ENCODE measurements at places on chromosomes 3 and 15.

GRCh38 chr3:124492824-124493223 lies 237.4 kb upstream of the UMPS start:
- DNase-seq: no peak

GRCh38 chr3:152899306-152899705 lies 64.4 kb downstream of the P2RY1 start:
- DNase-seq: no peak

DNA sequence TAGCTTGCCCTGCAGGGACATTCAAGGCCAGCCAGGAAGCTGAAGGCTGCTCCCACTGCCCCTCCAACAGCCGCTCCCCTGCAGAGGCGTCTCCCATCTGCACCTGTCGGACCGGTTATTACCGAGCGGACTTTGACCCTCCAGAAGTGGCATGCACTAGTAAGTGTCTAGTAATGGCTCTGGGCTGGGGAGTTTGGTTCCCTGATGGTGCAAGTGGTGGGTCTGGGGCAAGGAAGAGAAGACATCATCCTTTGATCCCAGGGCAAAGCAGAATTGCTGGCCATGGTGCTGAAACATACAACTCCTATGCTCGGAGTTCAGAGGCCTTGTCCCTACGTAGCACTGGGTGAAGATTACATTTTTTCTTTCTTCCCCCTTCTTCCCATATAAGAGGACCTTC lies 311.4 kb downstream of the EPHB1 start:
- no peak for DNase-seq

- no peak for DNase-seq
These were observed 53.4 kb upstream of the LRIG1 start for GRCh38 chr3:66554178-66554577.

DNA sequence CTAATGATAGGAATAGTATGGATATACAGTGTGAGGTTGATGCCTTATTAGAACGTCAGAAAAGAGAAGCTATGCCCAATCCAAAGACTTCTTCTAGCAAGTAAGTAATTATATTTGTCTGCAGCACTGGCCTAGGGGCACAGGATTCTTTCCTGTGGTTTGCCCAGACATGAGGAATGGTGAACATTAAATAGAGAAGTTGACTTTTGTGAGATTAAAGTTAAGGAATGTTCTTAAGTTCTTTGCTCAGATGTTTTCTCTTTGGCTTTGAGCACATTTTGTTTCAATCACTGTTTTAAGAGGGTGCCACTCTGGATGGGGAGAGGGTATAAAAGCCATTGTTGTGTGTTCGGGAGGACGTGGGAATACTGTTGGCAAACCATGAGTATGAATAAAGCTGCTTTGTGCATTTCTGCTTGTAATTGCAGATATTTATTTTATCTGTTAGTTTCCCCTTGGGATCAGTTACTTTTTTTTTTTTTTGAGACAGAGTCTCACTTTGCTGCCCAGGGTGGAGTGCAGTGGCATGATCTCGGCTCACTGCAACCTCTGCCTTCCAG lies 8.3 kb downstream of the KIF23 start:
- DNase-seq: no peak

DNA sequence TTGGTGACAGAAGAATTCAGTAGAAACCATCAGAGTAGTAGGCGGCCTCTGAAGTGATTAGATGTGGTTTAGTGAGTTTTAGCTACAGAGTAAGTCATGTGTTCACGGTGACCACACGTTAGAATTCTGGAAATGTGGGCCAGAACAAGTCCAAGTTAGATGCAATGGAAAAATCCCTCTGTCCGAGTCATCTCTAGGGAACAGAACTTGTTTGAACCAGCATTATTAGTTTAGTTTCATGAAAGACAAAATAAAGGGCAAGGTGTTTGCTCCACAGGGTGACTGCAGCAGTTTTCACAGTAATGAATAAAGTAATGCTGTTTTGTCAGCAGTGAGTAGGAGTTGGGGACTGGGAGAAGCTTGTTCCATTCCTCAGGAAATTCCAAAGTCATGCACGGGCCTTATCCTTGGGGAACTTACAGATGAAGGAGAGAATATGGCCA lies 100.2 kb downstream of the CGNL1 start:
- DNase-seq: no peak

DNA sequence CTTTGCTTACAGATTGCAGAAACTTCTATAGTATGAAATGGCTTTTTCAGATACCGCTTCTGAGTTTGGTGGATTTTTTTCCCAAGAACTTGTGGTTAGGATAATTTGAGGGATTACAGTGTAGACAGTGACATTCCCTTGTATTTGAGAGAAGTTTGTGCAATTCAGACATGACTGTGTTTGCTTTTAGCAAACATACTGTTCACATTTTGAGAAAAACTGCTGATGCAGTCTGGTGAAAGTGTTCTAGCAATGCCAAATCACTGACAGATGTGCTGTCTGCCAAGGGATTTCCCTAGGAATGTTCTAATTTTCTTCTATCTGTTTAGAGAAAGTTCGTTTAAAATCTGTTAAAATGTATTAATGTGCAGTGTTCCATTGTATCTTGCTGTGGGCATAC lies 652.6 kb downstream of the FHIT start:
- no peak for DNase-seq

DNA sequence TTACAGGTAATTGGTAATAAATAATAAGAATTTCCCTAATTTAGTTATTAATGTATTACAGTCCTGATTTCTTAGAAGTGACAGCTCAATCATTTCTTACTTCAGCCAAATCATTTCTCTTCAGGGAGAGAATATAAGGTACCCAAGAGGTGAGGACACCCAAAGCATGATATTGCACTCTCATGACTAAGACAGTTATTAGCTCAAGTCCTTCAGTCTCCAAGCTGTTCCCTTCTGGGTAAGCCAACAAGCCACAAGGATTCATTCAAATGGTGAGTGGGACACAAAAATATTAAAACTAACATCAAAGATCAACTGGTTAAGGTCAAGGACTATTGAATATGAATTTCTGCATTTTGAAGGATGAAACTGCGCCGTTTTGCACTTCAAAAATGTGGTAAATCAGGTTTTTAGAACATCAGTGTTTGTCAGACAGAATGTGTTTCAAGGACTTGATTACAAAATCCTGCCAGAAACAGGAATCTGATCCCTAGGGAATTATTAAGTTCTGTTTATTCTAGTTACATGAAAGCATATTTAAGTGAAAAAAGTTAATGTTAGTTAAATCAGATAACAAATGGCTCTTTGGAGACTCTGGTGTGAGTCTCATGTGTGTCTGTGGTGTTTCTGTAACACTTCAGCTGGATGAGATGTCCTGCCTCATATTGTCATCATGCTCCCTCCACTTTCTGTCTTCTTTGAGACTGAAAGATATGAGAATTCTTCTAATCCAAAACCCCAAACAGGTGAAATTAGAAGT lies 101.7 kb upstream of the COL8A1 start:
- no peak for DNase-seq

DNA sequence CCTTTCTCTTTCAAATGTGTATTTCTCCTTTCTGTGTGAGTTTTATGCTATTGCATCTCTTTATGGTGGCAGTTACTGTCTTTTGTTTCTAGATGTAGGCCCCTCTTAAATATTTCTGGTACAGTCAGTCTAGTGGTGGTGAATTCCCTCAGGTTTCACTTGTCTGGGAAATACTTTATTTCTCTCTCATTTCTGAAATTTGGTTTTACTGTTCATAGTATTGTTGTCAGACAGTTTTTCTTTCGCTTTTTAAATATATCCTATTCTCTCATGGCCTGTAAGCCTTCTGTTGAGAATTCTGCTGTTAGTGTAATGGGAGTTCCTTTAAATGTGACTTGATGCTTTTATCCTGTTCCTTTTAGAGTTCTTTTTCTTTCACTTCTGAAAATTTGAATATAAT lies 874.0 kb downstream of the PLOD2 start:
- no peak for DNase-seq

- no peak for DNase-seq
These were observed 314.0 kb upstream of the CDIN1 start for GRCh38 chr15:36265422-36265821.

DNA sequence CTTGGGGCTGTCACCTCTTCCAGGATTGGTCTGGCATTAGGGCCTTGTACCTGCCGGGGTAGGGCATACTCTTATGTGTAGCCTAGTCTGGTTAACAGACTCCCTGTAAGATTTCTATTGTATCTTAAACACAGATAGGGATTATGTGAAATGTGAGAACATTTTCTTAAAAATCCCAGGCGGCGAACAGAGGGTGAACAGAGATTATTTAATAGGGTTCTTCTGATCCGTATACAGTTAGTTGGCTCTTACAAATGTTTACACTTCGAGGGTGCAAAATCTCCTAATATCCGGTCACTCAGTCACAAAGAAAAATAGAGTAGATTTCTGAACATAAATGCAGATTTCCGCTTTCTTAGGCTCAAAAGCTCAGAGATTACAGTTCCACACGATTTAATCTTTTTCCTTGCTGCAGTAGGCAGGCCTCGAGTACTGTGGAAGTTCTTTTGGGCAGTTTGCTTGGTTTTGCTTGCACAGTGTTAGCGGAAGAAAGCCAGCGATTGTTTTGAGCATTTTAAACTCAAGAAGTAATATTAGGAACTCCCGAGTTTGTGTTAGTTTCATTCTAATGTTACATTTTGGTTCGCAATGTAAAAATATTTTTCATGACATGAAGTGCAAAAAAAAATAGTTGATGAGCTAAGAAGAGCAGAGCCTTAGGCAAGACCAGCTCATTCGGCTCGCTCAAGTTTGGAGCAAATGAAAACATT lies 993 bp downstream of the PLCL2 start:
- DNase-seq: no peak

DNA sequence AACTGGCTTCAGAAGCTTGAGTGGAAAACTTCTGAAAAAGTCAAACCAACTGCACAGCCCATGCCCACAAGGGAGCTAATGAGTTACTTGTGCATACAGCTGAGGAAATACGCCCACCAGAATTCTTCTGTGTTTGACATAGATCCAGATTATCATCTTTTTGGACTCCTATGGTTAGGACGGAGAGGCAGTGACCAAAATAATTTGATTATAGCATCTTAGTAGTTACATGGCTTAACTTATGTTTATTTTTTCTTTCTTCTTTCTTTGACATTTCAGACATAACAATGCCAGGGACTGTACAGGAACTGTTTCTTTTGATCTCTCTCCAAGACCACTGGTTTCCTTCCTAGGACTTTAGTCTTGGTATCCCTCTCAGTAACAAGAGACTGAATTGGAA lies 246.1 kb upstream of the RASGRP1 start:
- no peak for DNase-seq

DNA sequence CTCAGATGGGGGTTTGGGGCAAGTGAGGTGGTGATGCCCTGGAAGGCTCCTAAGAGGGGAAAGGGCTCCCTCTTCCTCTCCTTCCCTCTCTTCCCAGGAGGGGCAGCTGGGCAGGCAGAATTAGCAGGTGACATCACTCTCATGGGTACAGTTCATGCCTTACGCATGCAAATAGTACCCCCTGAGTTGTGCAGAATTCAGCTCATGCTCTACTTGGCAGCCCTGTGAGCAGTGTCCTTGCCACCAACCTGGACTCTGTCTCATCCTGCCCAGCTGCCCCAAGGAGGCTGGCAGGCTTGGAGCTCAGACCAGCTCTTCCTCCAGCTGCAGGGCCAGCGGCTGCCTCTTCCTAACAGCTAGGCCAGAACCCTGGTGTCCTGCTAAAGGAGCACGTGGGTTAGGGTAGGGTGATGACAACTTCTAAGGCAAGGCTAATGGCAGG lies 3.3 kb downstream of the CHAC1 start:
- DNase-seq: no peak

DNA sequence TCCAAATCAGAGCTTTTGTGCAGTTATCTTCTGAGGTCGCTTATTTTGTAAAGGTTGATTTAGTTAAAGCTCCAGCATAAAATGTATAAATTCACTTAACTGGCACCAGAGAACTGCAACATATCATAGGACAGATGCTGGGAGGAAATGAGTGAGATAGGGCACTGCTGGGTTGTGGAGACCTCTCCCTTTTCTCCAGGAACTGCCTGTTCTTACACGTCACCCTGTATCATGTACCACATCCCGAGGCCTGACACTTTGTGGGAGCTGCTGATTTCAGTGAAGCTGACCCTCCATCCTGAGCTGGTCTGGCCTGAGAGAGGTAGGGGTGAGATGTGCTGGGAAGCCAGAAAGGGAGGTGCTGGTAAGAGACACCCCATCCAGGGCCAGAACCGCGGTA lies 213.8 kb upstream of the FEZF2 start:
- DNase-seq: no peak

DNA sequence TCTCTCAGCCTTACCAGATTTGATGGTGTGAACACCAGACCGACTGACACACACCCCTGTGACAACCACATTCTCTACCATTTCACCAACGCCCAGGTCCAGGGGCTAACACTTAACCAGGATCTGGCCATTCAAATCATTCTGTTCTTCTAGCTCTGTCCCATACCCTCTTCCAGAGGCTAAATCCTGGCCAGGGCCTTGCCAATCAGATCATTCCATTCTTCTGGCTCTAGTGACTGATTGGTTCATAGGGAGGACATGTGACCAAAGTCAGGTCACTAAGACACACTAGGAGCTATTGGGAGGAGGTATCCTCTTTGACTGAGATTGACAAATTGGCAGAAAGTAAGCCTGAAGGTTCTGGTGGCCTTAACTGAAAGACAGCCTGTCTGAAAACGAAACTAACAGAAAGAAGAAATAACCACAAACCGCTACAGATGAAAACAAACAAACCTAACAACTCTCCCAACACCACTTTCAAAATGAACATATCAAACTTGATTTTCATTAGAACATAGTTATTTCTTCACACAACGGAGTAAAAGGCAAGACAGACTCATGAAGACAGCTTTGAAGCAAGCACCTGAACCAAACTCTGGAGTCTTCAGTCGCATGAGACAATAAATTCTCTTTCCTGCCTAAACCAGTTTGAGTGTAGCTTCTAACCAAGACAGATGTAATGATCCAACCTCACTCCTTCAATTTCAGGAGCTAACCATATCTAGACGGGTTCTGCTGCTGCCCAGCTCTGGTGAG lies 68.5 kb downstream of the TRANK1 start:
- DNase-seq: peak; percentile 11

DNA sequence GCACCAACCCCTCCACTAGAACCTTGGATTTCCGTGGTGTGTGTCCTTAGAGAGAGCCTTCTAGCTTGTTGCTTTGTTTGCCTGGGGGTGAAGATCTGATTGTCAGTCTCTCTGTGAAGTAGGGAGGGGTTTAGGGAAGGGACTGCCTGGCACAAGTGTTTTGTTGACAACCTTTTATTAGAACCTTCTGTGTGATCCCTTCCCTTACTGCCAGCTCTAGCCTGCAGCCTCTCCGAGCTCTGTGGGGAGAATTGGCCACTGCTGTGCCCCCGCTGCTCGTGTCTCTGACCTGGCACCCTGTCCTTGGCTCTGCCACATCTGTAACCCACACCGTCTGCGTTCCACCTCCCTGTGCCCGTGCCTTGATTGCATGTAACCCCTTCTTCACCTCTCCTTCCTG lies 30.9 kb upstream of the PCSK6 start:
- no peak for DNase-seq

DNA sequence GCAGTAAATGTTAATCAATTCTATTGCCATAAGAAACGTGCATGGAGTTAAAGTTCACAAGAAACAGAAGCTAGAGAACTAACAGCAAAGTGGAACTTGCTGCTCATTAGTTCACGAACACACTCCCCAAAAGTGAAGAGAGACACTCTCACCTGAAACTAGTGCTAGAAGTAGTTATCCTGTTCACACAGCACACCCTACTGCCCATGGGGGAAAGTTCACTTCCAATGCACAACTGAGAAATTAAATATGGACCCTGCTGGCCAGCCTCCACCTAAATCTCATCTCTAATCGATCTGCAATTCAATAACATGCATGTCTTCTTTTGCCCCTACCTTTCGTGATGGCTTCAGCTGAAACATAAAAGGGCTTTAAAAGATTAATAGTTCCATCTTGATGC lies 39.4 kb upstream of the FRMD4B start:
- no peak for DNase-seq

Measured in stimulated activated CD8-positive, alpha-beta memory T cell treated with anti-CD3 and anti-CD28 coated beads, Interleukin-4, amount 100 ng/mL, for 1 hour (primary cell).